T-helper 1 cell (primary cell): ENCODE measurements at places on chromosomes 1 and 21.

DNA sequence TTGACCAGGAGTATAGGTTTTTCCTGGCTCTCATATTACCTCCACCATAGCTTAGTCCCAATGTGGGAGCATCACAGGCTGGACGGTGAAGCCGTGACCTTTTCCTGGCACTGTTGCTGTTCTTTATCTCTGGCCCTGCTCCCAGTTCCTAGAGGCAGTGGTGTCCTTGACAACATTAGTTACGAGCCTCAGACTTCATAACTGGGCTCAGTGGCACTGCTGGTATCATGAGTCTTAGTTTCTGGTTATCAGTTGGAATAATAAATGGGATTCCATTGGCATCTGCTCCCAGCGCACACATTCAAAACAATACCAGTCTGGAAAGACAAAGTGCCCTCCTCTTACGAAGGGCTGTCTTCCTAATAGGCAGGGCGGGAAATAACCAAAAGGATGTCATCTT lies 8.0 kb downstream of the RNPEP start:
- no peak for DNase-seq

GRCh38 chr1:42953182-42954180 lies 5.2 kb downstream of the SLC2A1 start:
- DNase-seq, result no peak

DNA sequence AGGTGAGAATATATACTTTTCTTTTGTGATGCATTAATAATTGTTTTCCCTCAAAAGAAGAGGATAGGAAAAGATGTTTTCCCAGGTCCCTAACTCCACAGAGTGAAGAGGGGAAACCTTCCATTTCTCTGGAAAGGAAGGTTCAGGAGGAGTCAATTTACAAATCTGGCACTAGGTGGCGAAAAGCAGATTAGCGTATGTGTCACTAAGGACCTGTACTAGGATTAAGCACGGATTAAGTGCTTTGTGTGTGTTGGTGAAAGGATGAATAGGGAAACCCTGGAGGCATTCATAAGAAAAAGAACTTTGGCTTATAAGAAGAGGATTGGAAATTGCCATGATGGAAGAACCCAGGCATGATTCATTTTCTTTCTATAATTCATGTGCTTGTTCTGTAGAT lies 410.1 kb upstream of the PLXNA2 start:
- DNase-seq, result no peak

GRCh38 chr1:245008761-245009160 lies 144.4 kb upstream of the HNRNPU start:
- no peak for DNase-seq

DNA sequence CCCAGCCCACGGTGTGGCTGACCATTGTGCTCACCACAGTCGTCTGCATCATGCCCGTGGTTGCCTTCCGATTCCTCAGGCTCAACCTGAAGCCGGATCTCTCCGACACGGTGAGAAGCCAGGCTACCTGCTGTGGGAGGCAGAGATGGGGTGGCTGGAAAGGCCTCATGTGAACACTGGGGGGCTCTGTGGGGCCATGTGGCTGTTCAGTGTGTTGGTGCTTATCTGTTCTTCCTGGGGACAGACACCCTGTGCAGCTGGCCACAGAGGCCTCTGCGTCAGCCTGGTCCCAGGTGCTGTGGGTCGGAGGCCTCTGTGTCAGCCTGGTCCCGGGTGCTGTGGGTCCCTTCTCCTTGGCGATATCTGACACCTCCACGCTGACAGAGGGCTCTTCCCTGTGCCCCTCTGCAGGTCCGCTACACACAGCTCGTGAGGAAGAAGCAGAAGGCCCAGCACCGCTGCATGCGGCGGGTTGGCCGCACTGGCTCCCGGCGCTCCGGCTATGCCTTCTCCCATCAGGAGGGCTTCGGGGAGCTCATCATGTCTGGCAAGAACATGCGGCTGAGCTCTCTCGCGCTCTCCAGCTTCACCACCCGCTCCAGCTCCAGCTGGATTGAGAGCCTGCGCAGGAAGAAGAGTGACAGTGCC lies 23.2 kb downstream of the ATP8B2 start:
- no peak for DNase-seq

- DNase-seq, result no peak
Measured at GRCh38 chr21:39511102-39511501, 59.3 kb downstream of the SH3BGR start.

DNA sequence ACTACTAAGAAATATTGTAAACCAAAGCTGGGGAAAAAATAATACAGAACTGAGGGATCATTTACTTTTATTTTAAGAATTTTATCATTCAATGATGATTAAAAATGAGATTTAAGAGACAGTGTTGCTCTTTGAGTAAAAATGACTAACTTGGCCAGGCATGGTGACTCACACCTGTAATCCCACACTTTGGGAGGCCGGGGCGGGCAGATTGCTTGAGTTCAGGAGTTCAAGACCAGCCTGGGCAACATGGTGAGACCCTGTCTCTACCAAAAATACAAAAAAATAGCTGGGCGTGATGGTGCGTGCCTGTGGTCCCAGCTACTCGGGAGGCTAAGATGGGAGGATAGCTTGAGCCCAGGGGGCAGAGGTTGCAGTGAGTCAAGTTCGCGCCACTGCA lies 21.8 kb upstream of the PLEKHO1 start:
- no peak for DNase-seq

DNA sequence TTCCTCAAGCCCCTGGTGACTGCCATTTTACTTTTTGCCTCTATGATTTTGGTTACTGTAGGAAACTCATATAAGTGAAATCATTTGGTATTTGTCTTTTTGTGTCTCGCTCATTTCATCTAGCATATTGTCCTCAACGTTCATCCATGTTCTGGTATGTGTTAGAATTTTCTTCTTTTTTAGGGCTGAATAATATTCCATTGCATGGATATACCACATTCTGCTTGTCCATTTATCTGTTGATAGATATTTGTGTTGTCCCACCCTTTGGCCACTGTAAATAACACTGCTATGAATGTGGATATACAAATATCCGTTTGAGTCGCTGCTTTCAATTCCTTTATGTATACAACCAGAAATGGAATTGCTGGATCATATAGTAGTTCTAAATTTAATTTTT lies 4.5 kb upstream of the GALNT2 start:
- DNase-seq, result no peak

DNA sequence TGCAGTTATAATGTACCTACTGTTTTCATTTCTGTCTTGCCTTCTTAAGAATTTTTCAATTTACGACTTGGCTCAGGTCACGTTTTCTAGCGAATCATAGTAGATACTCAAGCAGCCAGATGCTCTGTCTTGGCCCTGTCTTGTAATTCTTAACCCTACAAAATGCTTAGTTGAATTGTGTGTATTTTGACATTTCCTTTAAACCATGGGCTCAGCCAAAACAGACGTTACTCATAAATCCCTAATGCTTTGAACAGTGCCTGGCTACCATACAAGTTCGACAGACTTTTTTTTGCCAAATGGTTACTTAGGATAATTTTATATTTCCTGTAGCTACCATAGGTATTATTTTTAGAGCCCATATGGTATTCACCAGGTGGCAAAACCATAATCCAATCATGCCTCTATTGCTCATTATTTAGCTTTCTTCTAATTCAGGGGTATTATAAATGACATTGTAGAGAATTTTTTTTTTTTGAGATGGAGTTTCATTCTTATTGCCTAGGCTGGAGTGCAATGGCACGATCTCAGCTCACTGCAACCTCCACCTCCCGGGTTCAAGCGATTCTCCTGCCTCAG lies 54.3 kb downstream of the KCNK1 start:
- no peak for DNase-seq

GRCh38 chr1:64043288-64043687 lies 160.1 kb upstream of the UBE2U start:
- DNase-seq, result no peak

GRCh38 chr1:25619101-25619890 lies 2.7 kb downstream of the MAN1C1 start:
- no peak for DNase-seq

GRCh38 chr1:207825719-207826556 lies 74.1 kb downstream of the CD46 start:
- DNase-seq, result peak; percentile 49

GRCh38 chr1:230975636-230976035 lies 3.0 kb downstream of the TTC13 start:
- DNase-seq, result no peak

DNA sequence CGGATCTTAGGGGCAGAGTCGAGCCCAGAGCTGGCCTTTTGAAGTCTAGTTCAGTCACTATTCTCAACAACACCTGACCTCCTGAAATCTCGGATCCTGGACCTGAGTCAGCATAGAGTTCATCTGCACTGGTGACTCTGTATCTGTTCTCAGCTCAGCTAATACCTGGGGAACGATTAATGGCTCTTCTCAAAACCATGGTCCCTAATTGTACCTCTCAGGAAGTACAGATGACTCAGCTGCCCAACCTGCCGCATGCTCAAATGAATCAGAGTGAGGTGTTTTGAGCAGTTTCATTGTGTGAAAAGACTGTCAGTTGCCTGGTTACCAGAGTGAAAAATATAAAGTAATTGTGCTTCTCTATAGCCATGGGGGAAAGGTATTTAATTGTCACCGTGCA lies 89.2 kb downstream of the SLC35F3 start:
- no peak for DNase-seq

- no peak for DNase-seq
Measured at GRCh38 chr1:88221411-88221810, 462.7 kb upstream of the PKN2 start.
